Forelimb muscle (tissue), 1 donor: ENCODE measurements at places on chromosomes 1 and 21.

DNA sequence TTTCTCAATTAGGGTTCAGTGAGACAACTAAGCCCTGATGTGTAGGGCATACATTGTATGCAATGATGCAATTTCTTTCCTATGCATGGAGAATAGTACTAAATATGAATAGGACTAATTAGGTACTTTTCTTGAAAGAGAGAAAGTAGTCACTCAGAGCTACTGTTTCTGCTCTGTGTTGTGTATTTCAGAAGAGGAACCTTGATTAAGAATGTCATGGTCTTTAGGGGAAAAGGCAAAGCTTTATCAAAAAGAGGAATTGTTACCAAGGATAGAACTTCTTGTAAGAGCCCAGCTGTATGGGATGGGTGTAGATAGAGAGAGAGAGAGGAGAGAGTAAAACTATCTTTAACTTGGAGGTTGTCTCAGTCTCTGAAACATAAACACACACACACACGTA lies 49.1 kb downstream of the HLX start:
- DNase-seq: no peak

DNA sequence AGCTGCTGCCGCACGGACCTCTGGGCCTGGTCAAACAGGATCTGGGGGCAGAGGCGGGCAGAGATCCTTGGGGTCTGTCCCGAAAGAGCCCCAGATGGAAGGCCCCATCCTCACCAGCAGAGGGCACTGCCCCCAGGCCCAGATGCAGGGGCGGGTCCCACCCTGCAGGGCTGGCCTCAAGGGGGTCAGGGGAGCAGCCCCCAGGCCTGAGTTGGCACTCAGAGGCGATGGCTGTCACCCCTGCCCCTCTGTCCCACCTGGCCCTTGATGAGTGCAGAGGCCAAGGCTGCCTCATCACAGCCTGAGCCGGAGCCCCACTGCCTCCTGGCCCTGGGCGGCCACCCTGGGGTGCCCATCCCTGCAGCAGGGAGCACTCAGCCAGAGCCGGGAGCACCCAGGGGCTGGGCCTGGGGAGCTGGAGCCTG lies 5.7 kb downstream of the ACAP3 start:
- DNase-seq: no peak

- no peak for DNase-seq
Measured at GRCh38 chr1:200917291-200917817, 22.7 kb downstream of the INAVA start.

- DNase-seq: no peak
Measured at GRCh38 chr1:82923931-82924330, 1075.0 kb downstream of the TTLL7 start.
